A549 (cell line): ENCODE measurements at places on chromosomes 7 and 10.
A peak's percentile ranks its signal among the peaks of the same experiment; 100 is the strongest.

DNA sequence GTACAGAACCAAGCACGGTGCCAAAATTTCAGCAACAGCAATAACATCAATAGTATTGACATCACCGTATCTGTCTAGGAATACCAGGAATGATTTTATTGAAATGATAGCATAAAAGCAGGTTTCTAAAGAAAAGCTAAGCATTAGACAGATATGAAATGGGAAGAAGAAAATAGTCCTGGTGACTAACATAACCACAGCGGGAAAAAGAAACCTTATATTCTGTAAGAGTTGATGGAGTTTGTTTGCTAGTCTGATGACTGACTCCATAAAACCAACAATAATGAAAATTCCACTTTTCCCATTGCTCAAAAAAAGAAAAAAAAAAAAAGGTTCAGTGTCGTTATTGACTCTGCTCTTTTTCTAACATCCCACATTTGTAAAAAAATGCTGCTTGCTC is 668.3 kb downstream of the IPMK start:
- DNase-seq, result no peak

DNA sequence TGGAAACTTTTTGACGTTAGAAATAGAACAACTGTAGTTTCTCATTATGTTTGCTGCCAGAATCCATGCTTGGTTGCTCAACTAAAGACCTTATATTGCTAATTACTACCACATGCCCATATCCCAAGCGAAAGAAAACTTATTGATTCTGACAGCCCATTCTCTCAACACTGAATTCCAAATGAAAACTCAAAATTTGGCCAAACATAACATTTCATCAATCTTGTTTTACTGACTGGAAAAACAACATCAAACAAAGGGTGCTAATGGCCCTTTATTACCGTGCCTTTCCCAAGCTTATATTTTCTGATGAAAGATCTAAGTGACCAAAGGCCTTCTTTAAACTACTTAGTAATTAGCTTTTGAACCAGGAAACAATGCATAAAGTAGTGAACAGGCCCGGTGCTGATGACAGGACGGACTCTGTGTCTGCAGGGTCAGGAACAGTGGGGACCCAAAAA is 531.8 kb downstream of the KCNMA1 start:
- DNase-seq, result no peak

- DNase-seq, result no peak
Measured at GRCh38 chr7:128115821-128116723, 84.8 kb upstream of the LRRC4 start.

GRCh38 chr7:130069179-130069977 is 956 bp upstream of the KLHDC10 start:
- DNase-seq, result no peak

DNA sequence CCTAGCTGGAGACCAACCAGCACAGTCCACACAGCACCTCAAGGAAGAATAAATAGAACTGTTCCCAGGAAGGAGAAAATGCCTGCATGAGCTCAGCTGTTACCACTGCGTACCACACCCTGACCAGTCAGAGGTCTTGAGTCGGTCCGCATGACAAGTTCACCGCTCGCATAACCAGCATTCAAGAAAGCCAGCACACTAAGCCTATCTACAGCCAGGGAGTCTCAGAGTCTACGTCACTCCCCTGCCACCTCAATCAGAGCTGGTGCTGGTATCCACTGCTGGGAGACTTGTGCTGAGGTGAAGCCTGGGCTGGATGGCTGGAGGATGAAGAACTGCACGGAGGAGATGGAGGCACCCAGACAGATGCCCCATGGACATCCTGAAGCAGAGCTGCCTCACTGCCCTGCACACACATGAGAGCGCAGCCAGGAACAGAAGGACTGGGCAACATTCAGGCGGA is 19.6 kb downstream of the AKR1C1 start:
- peak; percentile 90 for DNase-seq
